ENCODE measurements at places on chromosomes 12 and 14.

- no peak for DNase-seq
Observed at GRCh38 chr14:86442135-86442534, 912.2 kb downstream of the FLRT2 start.

DNA sequence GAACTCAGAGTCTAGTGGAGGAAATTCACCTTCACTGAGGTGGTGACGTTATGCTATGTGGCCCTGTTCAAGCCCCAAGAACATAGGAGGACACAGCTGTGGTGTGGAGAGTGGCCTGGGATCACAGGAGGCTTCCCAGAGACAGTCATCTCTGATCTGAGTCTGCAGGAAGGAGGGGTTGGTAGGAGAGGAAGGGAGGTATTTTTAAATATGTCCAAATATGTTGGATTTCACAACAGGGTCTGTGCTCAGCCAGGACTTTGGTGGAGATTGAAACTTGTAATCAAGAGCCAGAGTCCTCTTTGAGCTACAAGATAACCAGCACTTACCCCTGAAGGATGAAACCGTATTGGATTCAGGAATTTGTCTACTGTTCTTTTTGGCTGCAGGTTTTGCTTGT, 26.4 kb upstream of the MED13L start:
- DNase-seq: peak; percentile 10

- no peak for DNase-seq
Observed at GRCh38 chr12:79850610-79851299, 84.1 kb downstream of the PPP1R12A start.

DNA sequence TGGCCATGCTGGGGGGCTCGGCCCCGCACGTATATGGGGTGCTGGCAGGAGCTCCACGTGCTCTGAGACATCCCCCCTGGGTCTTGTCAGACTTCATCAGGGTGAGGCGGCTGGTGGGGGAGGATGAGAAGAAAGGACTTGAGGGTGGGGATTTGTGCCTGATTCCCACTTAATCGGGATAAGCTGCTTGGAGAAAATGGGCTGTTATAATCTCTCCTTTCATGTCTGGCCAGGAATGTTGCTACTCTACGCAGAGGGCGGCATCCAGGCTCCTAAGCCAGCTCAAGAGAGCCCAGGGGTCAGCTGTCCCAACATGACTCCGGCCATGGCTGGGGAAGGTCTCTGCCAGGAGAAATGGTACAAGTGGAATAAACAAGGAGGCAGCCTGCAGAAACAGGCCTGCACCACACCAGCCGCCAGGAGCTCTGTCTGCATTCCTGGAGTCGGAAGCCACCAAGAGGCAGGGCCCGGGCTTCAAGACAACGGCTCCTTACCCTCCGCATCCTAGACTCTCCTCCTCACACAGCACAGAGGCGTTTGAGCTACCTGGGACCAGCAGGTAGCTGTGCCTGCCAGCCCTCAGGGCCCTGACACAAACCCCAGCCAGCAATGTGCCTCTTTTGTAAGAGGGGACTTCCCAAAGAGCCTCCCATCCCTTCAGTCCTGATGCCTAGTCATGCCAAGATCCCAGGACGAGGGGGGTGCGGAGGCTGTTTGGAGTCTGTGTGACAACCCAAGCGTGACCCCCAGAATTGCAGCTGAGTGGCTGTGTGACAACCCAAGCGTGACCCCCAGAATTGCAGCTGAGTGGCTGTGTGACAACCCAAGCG, 195.8 kb upstream of the DIO3 start:
- no peak for DNase-seq

GRCh38 chr14:65604936-65605335, 192.4 kb downstream of the FUT8 start:
- peak; percentile 15 for DNase-seq

DNA sequence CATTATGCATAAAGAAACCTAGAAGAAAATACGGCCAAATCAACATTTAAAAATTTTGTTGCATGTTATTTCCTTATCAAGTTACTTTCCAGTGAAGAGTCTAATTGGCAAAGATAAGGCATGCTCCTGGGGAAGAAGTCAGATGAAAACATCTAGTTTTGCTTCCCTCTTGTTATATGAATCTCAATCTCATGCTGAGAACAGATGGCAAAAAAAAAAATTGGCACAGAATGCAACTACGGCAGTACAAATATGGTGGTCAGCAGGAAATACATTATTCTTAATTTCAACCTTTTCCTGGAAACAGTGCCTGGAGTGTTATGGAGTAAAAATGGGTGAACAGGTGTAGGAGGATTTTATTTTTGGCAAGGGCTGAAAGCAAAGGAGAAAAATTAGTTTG, 32.8 kb downstream of the HECTD4 start:
- peak; percentile 3 for DNase-seq

GRCh38 chr14:26330982-26331381, 266.9 kb downstream of the NOVA1 start:
- no peak for DNase-seq
